ENCODE measurements at places on chromosomes 13 and 19.

DNA sequence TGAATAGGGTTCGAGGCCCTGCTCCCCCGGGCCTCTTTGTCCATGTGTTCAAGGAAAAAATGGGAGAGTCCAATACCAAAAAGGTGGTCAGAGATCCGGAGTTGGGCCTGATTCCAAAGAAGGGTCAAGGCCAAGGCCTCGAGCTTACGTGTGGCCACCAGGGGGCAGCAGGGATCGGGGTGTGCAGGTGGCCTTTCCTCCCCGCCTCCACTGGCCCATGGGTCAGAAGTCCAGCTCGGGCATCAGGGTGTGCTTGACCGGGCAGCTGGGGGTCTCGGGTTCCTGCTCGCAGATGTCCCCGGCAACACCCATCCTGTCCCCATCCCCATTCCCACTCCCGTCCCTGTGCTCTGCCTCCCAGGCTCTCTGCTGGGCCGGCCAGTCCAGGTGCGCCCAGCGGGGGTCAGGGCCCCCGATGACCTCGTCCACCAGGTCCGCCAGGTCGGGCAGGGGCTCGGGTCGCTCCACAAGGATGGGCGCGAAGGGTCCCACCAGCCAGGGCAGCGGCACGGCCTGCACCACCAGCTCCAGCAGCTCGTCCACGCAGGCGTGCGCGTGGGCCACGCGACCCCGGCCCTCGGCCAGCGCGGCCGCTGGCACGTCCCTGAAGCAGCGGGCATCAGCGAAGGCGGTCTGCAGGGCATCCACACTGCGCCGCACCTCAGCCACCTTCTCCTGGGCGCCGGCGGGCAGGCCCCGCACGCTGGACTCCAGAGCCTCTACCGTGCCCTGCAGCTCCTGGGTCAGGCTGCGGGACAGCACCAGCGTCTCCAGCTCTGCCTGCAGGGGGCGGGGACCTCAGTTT, 5.2 kb upstream of the PLIN4 start:
- no peak for DNase-seq

DNA sequence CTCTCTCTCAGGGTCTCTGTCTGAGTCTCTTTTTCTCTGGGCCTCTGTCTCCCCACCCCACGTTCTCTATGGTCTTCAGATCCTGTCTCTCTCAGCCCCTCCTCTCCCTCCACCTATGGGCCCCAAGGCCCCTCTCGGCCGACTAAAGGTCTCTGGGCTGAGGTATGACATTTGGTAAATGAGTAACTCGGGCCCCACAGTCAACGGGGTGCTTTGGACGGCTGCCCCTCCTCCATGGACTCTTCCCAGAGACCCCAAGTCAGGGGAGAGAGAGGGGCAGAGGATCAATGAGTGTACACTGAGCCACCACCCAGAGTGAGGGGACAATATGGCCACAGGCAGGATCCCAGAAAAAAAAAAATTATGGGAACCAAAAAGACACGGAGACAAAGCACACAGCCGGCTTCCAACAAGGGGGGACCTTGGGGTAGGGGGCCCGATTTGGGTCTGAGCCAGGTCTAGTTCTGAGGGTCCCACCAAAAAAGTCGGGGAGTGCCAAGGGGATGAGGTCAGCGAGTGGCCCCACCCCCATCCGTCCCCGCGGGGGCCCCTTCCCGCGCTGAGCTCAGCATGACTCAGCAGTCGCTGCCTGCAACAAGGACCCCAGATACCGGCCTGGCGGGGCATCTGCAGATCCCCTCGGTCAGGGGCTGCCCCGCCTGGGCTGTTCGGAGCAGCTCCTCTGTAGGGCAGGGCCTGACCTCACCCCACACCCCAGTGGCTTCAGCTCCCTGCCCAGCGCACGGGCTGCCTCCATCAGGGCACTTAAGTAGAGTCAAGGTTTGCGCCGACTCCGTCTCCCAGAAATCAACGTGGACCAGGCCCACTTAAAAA, 1.5 kb upstream of the FTL start:
- DNase-seq: no peak

- DNase-seq: no peak
Observed at GRCh38 chr19:40804783-40805242, 5.8 kb downstream of the EGLN2 start.

- no peak for DNase-seq
Observed at GRCh38 chr13:95195146-95195545, 106.1 kb downstream of the ABCC4 start.

GRCh38 chr19:2767688-2768087, 15.4 kb downstream of the SGTA start:
- no peak for DNase-seq
